Activated naive CD8-positive, alpha-beta T cell treated with anti-CD3 and anti-CD28 coated beads for 36 hours (primary cell): ENCODE measurements at places on chromosomes 1 and 21.
A peak's percentile ranks its signal among the peaks of the same experiment; 100 is the strongest.

- H3K4me3 ChIP-seq, result no peak overlapping the region
- DNase-seq, result no peak
- H3K27ac ChIP-seq, result peak overlapping the region; percentile 57
- H3K27me3 ChIP-seq, result no peaks in the 10 kb centered on the region
- H3K36me3 ChIP-seq, result peaks cover 65% of the 10 kb centered on the region
Measured at GRCh38 chr1:154241703-154242351, 21.1 kb downstream of the UBAP2L start.

- no peak overlapping the region for H3K27ac ChIP-seq
- H3K27me3 ChIP-seq, result no peaks in the 10 kb centered on the region
- no peak overlapping the region for H3K4me3 ChIP-seq
- DNase-seq, result no peak
- H3K36me3 ChIP-seq, result no peaks in the 10 kb centered on the region
Measured at GRCh38 chr1:55329808-55330432, 114.8 kb upstream of the USP24 start.

DNA sequence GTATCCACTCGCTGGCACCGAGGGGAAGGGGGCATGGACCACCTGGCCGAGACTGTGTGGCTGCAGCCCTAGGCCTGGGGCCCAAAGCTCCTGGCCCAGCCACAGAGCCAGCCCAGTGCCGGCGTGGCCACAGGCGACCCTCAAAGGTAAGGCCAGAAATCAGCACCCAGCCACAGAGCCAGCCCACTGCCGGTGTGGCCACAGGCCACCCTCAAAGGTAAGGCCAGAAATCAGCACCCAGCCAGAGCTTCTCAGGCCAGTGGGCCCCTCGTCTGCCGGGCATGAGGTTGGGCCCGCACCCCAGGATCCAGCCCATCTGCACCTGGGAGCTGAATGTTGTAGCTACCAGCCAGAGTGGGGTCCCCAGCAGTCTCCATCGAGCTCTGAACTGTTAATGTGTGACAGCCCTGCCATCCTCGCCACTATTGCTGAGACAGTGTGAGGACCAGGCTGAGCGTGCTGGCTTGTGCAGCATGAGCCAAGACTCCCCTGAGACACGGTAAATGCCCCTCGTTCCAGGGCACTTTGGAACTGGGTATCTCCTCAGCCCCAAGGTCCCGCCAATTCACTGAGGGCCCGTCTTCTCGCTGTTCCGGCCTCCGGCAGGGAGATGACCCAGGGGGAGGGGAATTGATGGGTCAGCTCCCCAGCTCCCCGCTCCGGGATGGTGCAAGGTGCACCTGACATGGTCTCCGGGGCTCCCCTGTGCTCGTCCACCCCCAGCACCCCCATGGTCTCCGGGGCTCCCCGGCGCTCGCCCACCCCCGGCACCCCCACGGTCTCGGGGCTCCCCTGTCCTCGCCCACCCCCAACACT, 4.7 kb upstream of the FTCD start:
- no peak for DNase-seq
- no peaks in the 10 kb centered on the region for H3K4me1 ChIP-seq
- peaks cover 1% of the 10 kb centered on the region for H3K36me3 ChIP-seq
- H3K27me3 ChIP-seq, result no peaks in the 10 kb centered on the region
- no peak overlapping the region for H3K4me3 ChIP-seq

DNA sequence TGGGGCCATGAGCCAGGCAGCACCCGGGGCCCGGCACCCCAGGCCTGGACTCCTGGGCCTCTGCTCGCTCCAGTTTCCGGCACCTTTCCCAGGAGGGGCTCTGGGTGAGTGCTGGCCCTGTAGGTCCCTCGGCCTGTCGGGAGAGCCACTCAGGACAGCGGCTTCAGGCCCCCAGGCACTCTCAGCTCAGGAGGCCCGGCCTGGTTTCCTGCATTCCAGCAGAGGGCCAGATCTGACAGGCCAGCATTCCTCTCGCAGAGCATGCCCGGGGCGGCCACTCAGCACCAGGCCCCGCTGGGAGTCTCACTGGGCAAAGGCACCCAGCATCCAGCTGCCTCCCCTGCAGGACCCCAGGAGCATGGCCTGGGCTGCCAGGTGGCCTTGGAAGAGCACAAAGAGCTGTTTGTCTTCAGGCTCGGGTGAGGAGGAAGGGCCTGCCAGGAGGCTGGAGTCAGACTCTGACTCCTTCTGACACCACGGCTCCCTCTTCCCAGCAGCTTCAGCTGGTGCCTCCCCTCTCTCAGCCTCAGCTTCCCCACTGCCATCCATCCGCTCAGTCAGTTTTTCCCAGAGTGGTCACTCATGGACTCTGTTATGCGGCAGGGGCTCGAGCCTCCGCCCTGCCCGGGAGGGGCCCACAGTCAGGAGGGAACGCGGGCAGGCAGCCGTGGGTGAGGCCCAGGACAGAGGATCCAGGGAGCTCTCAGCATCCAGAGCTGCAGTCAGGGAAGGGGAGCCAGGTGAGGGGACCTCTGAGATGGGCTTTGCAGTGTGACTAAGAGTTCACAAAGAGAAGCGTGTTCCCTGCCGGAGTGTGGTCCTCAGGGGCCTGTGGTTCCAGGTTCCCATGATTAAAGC, 51.7 kb downstream of the WNT9A start:
- H3K4me1 ChIP-seq, result peaks cover 6% of the 10 kb centered on the region
- no peaks in the 10 kb centered on the region for H3K36me3 ChIP-seq
- no peak for DNase-seq
- H3K27me3 ChIP-seq, result no peaks in the 10 kb centered on the region

- H3K36me3 ChIP-seq, result no peaks in the 10 kb centered on the region
- DNase-seq, result no peak
- no peak overlapping the region for H3K4me3 ChIP-seq
- H3K27me3 ChIP-seq, result no peaks in the 10 kb centered on the region
- no peaks in the 10 kb centered on the region for H3K4me1 ChIP-seq
- no peak overlapping the region for H3K27ac ChIP-seq
Measured at GRCh38 chr1:24244519-24245268, 57.6 kb upstream of the IFNLR1 start.

GRCh38 chr1:168261390-168261789, 19.3 kb upstream of the TBX19 start:
- DNase-seq, result no peak
- H3K27ac ChIP-seq, result no peak overlapping the region
- H3K27me3 ChIP-seq, result no peaks in the 10 kb centered on the region

DNA sequence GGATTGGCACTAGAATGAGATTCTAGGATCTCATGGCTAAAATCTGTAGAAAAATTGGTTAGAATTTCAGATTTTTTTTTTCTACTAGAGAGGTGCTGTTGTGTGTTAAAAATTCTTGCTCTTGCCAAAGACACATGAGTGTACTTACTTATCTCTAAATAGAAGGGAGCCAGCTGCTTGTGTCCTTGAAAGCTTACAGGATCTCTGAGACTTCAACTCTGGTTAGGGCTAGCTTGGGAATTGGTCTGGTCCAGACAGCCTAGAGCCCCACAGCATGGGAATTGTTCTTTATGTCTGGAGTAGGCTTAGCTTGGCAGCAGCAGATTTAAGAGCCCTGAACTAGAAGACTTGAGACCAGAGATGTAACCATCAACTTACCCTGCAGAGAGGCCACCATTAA, 37.3 kb downstream of the MACO1 start:
- H3K27me3 ChIP-seq, result no peaks in the 10 kb centered on the region
- H3K27ac ChIP-seq, result peak overlapping the region; percentile 6
- no peak overlapping the region for H3K4me3 ChIP-seq
- H3K4me1 ChIP-seq, result peaks cover 46% of the 10 kb centered on the region
- DNase-seq, result no peak
- H3K36me3 ChIP-seq, result peaks cover 28% of the 10 kb centered on the region

DNA sequence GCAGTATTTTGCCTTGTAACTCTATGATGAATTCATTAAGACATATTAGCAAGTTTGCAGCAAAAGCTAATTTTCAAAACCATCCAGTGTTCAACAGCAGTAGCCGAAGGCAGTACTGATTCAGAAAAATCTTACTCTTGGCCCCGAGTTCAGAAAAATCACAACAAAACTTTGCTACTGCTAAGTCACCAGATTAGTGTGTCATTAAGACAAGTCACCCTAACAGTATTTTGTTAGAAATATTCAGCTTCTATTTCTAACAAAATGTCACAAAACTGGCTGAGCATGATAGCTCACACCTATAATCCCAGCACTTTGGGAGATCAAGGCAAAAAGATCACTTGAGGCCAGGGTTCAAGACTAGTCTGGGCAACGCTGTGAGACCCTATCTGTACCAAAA, 8.2 kb downstream of the GTF2B start:
- peaks cover 41% of the 10 kb centered on the region for H3K4me1 ChIP-seq
- no peaks in the 10 kb centered on the region for H3K27me3 ChIP-seq
- no peak overlapping the region for H3K4me3 ChIP-seq
- DNase-seq, result no peak

GRCh38 chr1:145955436-145955835, 2.4 kb downstream of the LIX1L start:
- H3K4me1 ChIP-seq, result peaks cover 63% of the 10 kb centered on the region
- H3K4me3 ChIP-seq, result peak overlapping the region; percentile 4
- DNase-seq, result no peak
- H3K36me3 ChIP-seq, result peaks cover 13% of the 10 kb centered on the region
- no peak overlapping the region for H3K27ac ChIP-seq
- H3K27me3 ChIP-seq, result no peaks in the 10 kb centered on the region

GRCh38 chr1:209157546-209158249, 425.8 kb upstream of the CAMK1G start:
- no peak for DNase-seq
- H3K36me3 ChIP-seq, result no peaks in the 10 kb centered on the region
- H3K4me1 ChIP-seq, result no peaks in the 10 kb centered on the region
- no peak overlapping the region for H3K27ac ChIP-seq
- H3K27me3 ChIP-seq, result no peaks in the 10 kb centered on the region
- H3K4me3 ChIP-seq, result no peak overlapping the region
